ENCODE measurements at places on chromosomes 2 and 18. TPM values are rescaled to one million over a fixed set of nuclear protein-coding genes. Genes with fewer than 3 reads are reported as not detected.

- DNase-seq = no peak
- H3K27ac ChIP-seq = no peak overlapping the region
- no peaks in the 10 kb centered on the region for H3K27me3 ChIP-seq
- H3K4me1 ChIP-seq = peaks cover 6% of the 10 kb centered on the region
Observed at GRCh38 chr2:42085706-42086487, 38.1 kb downstream of the PKDCC start.

DNA sequence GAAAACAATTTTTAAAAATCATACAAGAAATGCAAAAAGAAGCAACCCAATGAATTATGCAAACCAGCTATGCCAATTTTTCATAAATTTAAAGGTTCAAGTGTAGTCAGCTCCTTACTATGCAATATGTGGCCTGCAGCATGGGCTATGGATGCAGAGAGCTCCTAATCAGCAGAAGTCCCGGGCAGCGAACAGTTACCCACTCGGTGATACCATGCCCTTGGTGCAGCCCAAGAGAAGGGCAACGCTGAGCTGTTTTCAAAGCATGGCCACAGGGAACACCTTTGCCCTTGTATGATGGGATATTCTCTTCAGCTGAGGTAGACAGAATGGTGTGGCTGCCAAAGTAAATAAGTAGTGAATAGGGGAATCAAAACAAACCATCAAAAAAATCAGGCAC is 17.3 kb upstream of the ARL5A start:
- H3K4me1 ChIP-seq = no peaks in the 10 kb centered on the region
- H3K27ac ChIP-seq = no peak overlapping the region
- no peak for DNase-seq
- no peak overlapping the region for H3K4me3 ChIP-seq
- H3K27me3 ChIP-seq = no peaks in the 10 kb centered on the region
- no peaks in the 10 kb centered on the region for H3K36me3 ChIP-seq

SLC9A2 gene
- total RNA-seq = 0.15 TPM

- no peak for DNase-seq
- no peaks in the 10 kb centered on the region for H3K36me3 ChIP-seq
- no peak overlapping the region for H3K27ac ChIP-seq
- no peaks in the 10 kb centered on the region for H3K4me1 ChIP-seq
Observed at GRCh38 chr18:62126737-62127136, 60.1 kb downstream of the PIGN start.

- DNase-seq = no peak
- peaks cover 8% of the 10 kb centered on the region for H3K36me3 ChIP-seq
- no peak overlapping the region for H3K4me3 ChIP-seq
- H3K4me1 ChIP-seq = peaks cover 3% of the 10 kb centered on the region
- no peaks in the 10 kb centered on the region for H3K27me3 ChIP-seq
Observed at GRCh38 chr18:23200756-23201155, 65.5 kb downstream of the CABLES1 start.

RNF125 gene
- total RNA-seq = 14.3 TPM

DNA sequence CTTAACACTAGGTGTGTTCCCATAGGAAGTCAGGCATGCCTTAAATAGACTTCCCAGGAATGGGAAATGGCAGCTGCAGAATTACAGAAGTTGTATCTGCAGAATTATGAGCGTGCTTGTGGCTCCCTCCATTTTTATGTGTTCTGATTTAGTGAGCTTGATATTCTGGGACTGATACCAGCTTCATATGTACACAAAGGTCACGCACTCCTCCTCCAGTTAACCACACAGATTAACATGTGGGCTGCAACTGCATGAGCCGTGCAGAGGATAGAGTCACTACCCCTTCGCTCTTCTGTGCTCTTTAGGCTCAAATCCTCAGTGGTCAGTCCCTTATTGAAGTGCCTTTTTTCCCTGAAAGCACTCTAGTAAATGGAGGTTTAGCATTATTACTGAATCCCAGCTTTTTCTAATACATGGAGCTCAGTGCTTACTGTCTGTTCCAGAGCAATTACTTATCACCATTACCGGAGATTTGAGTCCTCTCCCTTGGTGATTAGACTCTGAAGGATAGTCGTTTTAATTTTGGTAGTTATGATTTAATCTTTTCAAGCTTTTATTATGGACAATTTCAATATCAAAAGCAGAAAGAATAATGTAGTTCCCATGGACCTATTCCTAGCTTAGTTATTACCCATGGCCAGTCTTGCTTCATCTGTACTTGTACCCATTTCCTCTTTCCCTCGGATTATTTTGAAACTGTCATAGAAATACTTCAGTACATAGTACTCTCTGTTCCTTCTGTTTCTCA is 238.3 kb downstream of the PRKCE start:
- H3K4me1 ChIP-seq = no peaks in the 10 kb centered on the region
- H3K36me3 ChIP-seq = no peaks in the 10 kb centered on the region
- DNase-seq = no peak
- no peak overlapping the region for H3K27ac ChIP-seq
- no peak overlapping the region for H3K4me3 ChIP-seq

TRIM43 gene
- total RNA-seq = not detected

GRCh38 chr2:9462886-9463697 is 11.3 kb upstream of the IAH1 start:
- DNase-seq = no peak
- no peak overlapping the region for H3K4me3 ChIP-seq
- H3K27ac ChIP-seq = no peak overlapping the region
- H3K4me1 ChIP-seq = no peaks in the 10 kb centered on the region
- no peaks in the 10 kb centered on the region for H3K27me3 ChIP-seq

DNA sequence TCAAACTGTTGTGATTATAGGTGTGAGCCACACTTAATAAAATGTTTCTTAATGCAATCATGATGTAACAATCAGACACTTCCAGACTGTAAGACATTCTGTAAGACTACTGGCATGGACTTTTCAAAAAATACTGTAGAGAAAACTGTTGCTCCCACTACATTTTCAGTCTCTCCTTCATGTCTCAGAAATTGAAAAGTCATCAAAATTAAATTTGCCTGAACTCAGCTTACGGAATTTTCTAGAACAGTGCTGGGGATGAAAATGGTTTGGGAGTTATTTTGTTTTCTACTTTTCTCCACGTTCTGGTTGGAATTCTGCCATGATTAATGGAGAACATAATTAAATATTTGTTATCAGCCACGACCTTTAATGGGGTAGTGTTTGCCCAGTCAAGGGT is 26.8 kb upstream of the TACR1 start:
- no peak overlapping the region for H3K27ac ChIP-seq
- no peaks in the 10 kb centered on the region for H3K4me1 ChIP-seq
- no peak overlapping the region for H3K4me3 ChIP-seq
